ENCODE measurements at places on chromosomes 11 and 22.
A peak's percentile ranks its signal among the peaks of the same experiment; 100 is the strongest.

GRCh38 chr11:26096451-26096850, 235.5 kb upstream of the ANO3 start:
- DNase-seq, result no peak

- peak; percentile 58 for DNase-seq
Measured at GRCh38 chr11:47185305-47186075, 744 bp downstream of the PACSIN3 start.

DNA sequence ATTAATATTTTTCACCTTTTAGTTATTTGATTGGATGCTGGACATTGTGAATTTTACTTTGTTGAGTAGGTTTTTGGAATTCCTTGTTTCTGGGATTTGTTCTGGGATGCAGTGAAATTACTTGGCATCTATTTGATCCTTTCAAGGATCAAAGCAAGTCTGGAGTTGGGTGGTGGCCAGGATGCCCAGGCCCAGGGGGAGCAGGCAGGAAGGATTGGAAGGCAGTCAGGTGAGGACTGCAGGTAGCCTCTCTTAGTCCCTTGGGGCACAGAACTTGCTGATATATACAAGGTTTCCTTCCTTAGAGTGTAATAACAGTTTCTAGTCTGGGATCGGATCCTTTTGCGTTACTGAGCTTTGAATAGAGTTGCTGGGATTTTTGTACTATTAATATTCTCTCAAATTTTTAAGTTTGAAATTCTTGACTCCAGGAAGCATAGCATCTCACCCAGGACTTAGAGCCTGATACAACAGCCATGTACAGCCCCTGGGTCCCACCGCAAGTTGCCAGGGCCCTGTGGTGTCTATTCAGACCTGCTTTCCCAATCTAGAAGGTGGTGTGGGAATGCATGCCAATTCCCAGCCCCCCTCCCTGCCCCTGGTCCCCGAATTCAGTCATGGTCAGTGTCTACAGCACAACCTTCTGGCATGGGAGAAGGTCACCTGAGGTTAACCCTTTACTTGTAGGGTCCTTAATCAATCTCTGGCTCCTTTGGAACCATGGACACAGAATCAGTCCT, 6.1 kb downstream of the ZNF74 start:
- DNase-seq, result no peak

GRCh38 chr11:134645576-134645975, 233.5 kb upstream of the B3GAT1 start:
- no peak for DNase-seq

GRCh38 chr11:19306179-19306944, 65.6 kb upstream of the E2F8 start:
- no peak for DNase-seq

GRCh38 chr11:40722179-40722795, 737.2 kb downstream of the LRRC4C start:
- DNase-seq, result no peak

DNA sequence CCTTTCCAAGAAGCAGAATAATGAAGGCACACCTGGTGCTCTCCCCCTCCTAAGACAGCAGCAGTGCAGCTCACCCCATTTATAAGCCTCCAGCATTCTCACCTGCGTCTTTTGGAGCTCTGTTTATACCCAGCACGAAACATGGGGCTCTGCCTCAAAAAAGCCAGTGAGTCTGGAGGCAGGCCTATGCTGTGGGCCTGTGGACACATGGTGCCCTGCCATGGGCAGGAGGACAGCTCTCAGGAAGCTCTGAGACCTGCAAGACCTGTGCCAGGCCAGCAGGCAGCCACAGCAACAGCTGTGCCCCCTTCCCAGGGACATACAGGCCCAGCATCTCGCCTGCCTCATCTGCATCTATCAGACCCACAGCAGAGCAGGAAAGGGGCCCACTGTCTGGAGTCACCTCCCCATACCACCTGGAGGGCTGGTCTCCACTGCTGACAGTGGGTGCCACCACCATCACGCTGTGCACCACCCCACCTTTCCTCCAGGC, 64.2 kb downstream of the DGCR2 start:
- DNase-seq, result no peak

DNA sequence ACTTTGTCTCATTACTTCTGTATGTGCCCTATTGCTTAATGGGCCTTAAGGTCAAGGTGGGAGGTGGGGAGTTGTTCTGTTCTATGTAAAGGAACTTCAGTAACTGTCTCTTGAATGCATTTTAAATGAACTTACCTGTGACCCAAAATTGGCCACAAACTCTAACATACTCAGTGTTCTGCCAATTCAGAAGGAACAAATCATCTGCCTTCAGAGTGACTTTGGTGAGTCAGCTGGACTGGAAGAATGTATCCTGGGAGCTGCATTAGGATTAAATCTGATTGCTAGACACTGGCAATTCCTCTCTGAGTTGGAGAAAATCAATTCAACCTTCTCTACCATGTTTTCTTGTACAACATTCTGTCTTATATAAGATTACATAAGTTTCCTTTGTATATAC, 1104.8 kb downstream of the DLG2 start:
- no peak for DNase-seq

- DNase-seq, result no peak
Measured at GRCh38 chr22:49900441-49901230, 17.6 kb downstream of the ALG12 start.

GRCh38 chr22:38623351-38623750, 32.8 kb downstream of the FAM227A start:
- DNase-seq, result no peak

DNA sequence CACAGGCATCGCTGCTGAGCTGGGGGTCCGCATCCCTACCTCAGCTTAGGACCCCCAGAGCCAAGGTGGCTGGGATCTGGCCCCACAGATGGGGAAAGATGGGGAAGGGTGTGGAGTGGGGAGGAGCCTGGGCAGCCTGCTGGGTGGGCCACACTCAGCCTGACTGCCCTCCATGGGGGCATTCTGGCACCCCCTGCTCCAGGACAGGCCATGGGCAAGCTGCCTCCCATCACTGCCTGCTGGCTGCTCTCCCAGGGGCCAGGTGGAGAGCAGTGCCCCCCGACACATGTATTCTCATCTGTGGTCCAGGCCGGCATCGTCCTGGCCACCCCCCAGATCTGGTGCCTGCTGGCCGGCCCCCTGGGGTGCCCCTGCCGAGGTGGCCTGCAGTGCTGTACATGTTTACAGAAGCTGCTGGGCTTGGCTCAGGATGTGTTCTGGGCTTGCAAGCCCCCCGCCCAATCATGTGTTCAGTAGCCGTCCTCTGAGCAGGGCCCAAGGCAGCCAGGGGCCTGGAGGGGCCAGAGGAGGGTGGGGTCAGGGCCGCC, 7.8 kb upstream of the MYRF start:
- DNase-seq, result no peak

- no peak for DNase-seq
Measured at GRCh38 chr11:92391364-92391763, 166.7 kb downstream of the FAT3 start.

DNA sequence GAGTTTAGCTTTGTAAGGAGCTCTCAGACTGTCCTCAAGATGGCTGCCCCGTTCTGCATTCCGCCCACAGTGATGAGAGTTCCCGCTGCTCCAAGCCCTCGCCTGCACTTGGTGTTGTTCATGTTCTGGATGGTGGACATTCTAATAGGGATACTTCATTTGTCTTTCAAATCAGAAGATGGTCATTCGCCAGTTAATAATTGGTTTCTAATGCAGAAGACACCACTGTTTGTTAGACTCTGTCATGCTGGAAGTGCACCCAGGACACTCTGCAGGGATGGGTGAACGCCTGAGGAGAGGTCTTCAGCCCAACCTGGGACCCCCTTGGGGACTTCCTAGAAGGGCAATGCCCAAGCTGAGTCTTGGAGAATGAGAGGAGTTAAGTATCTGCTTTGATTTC, 836.4 kb downstream of the TBC1D22A start:
- no peak for DNase-seq

DNA sequence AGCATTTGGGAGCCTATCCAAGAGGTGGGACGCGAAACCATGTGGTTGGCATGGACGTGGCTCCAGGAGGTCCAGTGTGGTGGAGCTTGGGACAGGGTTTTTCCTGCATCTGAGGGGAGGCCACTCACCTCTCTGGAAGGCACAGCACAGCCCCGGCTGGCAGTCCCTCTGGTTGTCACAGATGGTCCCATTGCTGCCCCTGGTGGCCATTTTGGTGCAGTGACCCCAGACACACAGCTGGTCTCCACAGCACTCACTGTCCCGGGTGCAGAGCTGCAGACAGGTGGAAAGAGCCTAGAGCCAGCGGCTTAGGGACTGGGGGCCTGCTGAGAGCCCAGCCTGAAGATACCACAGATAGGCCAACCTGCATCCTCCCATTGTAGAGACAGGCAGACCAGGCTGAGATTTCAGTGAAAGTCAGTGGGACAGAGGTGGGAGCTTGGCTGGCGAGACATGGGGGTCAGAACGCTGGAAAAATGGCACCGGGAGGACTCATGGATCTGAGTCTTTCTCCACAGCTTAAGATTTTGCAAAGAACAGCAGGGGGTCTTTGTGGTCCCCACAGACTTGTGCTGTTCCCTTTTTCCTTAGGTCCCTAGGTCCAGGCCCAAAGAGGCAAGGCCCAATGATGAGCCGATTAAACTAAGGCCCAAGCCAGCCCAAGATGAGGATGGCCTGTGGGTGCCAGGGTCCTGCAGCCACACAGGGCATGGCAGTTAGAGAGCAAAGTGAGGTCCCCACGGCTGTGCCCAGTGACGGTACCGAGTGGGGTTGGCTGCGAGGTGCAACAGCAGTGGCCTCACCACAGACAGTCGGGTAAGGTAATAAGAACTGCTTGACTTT, 41.4 kb downstream of the DKK3 start:
- peak; percentile 18 for DNase-seq

- no peak for DNase-seq
Measured at GRCh38 chr11:35141571-35141971, 2.6 kb downstream of the CD44 start.

DNA sequence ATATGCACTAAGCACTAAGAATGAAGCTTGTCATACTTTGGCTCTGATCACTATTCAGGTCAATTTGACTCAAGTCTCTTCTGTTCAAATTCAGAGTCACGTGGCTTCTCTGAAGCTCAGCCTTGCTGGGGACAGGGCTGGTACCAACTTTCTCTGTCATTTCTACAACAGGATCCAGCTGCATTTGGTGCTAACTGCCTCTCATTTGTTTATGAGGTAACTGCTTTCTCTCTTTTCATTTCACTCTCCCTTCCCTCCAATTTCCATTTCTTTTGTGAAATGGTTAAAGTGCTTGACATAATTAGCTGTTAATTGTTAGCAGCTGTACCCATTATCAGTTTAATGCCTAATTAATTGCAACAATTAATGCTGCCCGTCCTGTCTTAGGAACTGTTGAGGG, 259.7 kb upstream of the PLET1 start:
- no peak for DNase-seq

GRCh38 chr22:49310354-49310753, 517.3 kb downstream of the BRD1 start:
- no peak for DNase-seq

DNA sequence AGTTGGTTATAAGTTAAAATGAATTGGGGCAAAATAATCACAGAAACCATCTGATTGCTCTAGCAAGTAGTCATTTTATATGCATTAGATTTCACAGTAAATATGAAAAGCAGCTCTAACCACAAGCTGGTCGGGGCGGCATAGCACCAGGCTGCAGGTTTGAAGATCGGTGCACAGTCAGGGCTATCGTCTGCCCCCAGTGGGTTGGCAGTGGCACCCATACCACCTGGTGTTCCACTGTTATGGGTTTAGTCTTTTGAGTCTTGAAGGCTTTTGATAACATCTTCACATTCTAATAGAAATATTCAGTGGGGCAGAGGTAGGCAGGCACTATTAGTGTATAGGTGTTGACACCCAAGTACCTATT, 62.1 kb downstream of the GRK3 start:
- DNase-seq, result no peak

DNA sequence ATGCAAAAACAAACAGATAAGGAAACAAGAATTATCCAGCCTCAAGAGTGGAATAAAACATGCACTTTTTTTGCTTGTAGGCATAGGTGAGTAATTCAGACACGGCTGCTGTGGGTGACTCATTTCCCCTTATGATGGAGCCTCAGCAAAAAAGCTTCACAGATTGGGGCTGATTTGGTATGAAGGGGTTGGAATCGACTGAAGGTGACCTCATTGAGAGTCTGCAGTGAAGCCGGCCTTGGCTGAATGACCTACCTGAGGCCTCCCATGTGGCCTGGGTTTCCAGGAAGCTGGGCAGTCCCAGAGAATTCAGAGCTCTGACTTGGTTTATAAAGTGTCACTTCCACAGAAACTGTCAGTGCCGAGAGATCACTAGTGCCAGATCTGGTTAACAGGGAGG, 34.2 kb upstream of the VPREB1 start:
- no peak for DNase-seq

- no peak for DNase-seq
Measured at GRCh38 chr11:94139416-94139815, 10.8 kb downstream of the PANX1 start.

DNA sequence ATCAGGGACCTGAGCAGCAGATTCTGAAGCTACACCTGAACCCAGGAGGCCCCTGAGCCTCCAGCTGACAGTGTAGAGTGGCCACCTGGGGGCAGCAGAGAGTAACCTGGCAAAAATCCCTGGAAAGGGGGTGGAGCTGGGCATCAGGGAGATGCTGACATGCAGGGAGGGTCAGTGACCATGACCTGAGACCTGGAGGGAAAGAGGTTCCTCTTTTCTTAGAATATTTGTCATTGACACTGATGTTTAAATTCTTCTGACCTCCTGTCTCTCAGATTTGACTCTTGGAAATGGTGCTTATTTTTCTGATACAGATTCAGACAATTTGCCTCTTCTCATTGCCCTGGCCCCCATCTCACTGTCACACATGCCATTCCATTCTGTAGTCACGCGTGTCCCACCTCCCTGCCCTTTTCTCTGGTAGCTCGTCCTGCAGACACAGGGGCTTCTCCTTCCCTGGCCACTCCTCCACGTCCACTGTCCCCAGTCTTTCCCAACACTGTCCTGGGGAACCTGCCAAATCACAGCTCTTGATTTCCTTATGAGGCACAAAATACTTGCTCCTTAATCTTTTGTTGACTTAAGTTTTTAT, 117.2 kb upstream of the IGLL5 start:
- DNase-seq, result no peak

- DNase-seq, result peak; percentile 94
Measured at GRCh38 chr11:64355078-64355940, 3.7 kb upstream of the RPS6KA4 start.

DNA sequence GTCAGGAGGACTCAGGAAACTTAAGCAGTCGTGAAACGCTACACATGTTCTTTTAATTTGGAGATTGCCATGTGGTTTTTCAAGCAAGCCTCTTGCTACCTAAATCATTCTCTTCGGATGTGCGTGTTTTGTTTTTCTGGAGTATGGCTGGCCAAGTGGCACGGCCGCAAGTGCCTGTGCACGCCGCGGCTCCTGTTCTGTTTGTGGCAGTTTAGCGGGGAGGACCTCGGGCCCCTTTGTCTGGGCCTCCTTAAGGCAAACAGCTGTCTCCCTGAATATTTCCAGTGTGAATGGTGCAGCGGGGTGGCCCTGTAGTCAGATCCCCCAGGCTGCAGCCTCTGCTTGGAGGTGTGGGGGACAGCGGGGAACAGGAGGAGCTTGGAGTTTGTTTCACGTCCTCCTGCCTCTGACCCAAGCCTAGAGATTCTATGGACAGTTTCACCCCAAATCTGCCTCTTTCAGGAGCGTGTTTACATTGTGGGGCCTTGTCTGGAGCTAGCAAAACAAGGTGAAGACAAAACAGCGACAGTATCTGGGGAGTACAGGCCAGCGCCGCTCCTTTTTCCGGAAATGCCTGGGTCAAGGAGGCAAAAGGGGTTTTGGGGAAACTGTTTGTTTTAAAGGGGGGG, 1.3 kb downstream of the LRP5 start:
- no peak for DNase-seq

All from frontal cortex (tissue), 4 donors.